ENCODE measurements at places on chromosomes 7 and 10. TPM values are rescaled to one million over a fixed set of nuclear protein-coding genes. Genes with fewer than 3 reads are reported as not detected.
A peak's percentile ranks its signal among the peaks of the same experiment; 100 is the strongest.

ANKRD7 gene
- total RNA-seq: 3.0 TPM

CLDN4 gene
- 342 TPM for total RNA-seq

DNA sequence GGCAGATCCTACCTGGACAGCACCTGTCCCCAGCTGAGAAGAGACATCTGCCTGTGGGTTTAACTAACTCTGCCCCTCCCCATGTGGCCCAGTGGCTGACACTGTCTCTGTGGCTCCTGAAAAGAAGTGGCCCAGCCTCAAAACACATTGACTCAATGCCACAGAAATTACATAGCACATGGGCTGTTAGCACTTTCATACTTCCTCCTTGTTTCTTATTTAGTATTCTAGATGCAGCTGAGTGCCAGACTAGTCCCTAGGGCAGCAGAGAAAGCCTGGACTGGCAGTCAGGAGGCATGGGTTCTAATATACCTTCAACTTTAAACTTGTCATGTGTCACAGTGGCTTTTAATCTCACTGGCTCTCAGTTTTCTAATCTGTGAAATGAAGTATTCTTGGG, 171.0 kb downstream of the TRIL start:
- no peak for DNase-seq

DNA sequence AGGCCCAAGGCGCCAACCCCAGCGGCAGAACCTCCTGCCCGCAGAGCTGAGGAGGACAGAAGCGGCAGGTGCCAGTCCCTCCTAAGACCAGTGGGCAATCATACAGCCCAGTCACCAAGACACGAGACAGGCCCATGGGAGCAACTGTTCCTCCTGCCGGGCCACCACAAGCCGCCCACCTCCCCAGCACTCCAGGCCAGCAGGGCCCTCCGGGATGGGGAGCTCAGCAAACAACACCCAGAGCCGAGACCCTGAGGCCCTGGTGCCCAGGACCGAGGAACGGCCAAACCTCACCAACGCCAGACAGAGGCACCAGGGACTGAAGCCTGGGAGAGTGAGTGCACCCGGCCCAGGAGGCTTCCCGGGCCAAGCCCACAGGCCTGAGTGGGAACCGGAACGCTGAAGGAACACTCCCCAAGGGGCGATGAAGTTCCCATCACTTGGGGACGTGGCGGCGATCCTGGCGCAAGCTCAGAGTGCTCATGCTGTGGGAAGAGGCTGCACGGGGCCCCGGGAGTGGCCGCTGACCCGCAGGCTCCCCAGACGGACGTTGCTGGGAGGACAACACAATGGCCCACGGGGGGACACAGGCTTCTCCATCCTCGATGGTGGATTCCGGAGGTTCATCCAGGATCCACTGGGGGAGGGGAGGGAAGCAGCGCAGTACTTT, 35.1 kb downstream of the GPER1 start:
- DNase-seq: no peak

GRCh38 chr10:66586073-66586472, 339.8 kb upstream of the LRRTM3 start:
- DNase-seq: peak; percentile 1

DNA sequence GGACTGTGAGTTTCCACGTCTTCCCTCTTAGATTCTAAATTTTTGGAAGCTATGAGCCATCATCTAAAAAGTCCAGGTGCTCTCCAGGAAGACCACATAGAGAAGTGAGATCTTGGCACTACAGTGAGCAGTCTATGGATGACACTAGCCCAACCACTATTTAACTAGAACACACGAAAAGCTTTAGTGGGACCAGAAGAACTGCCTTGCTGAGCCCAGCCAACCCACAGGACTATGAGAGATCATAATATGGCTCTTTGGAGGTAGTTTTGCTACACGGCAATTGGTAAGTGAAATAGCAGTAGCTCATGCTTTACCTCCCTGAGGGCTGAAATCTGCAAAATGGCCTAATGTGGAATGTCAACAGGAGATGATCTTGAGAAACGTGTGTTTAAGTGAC, 68.8 kb downstream of the TMEM130 start:
- no peak for DNase-seq

- DNase-seq: no peak
Measured at GRCh38 chr7:14761510-14762296, 140.8 kb downstream of the DGKB start.

All from kidney (tissue), 22 donors.